Amniotic epithelial cell (primary cell): ENCODE measurements at places on chromosomes 3 and 15.
A peak's percentile ranks its signal among the peaks of the same experiment; 100 is the strongest.

GRCh38 chr3:26280517-26280916, 342.1 kb upstream of the LRRC3B start:
- DNase-seq: no peak

DNA sequence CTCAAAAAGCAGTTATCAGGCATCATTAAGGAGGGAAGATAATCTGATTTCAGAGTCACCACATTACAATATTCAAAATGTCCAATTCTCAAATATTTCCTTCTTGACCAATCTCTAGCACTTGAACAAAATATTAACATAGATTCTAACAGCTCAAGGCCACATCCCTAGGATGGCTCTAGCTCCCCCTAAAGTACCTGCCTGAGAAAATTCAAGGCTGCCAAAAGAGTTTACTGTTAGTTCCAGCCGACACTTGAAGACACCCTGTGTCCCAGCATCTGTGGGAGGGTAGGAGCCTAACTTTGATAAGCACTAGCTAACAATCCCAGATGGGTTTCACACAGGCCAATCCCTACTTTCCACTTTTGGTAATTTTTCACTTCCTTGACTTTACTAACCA, 10.4 kb downstream of the NSMCE3 start:
- no peak for DNase-seq

DNA sequence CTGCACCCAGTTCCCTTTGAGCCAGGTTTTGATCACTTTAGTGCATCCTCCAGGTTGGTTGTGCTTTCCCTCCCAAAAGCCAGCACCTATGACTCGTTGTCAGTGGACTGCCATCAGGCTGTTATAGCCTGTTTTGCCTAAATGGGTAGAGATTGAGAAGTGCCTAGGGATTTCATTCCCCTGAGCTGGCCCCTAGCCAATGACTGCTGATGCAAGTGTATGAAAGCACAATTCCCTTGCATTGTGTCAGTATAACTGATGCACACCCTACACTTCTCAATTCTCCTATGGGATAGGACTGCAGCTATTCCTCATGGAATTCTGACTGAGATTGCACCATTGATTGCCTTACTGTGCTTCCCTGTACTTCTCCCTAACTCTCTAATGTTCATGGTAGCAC, 102.1 kb upstream of the ARPP21 start:
- no peak for DNase-seq

GRCh38 chr3:193729601-193730000, 136.6 kb downstream of the OPA1 start:
- no peak for DNase-seq

GRCh38 chr15:41573396-41573795, 14.4 kb downstream of the TYRO3 start:
- no peak for DNase-seq

GRCh38 chr3:149968216-149968615, 2.5 kb downstream of the PFN2 start:
- peak; percentile 31 for DNase-seq

GRCh38 chr3:109050591-109051167, 67.3 kb downstream of the MORC1 start:
- DNase-seq: peak; percentile 24

- DNase-seq: no peak
Observed at GRCh38 chr3:102233881-102234280, 200.9 kb upstream of the ZPLD1 start.

DNA sequence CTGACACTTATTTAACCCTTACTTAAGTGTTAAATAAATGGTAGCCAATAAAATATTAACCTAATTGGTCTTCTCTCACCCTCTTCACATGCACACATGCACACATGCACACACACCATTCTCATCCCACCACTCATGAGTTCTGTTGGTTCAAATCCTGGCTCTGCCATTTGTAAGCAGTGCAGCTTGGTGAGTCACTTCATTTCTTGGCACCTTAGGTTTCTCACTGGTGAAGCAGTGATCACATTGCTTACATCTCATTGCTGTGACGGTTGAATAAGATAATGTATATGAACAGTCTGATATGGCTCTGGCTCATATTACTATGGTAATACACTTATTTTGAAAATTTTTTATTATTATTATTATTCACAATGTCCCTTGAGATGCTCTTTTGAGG, 33.8 kb downstream of the RIOX2 start:
- DNase-seq: no peak
